ENCODE measurements at places on chromosomes 3 and 15. TPM values are rescaled to one million over a fixed set of nuclear protein-coding genes. Genes with fewer than 3 reads are reported as not detected.

DNA sequence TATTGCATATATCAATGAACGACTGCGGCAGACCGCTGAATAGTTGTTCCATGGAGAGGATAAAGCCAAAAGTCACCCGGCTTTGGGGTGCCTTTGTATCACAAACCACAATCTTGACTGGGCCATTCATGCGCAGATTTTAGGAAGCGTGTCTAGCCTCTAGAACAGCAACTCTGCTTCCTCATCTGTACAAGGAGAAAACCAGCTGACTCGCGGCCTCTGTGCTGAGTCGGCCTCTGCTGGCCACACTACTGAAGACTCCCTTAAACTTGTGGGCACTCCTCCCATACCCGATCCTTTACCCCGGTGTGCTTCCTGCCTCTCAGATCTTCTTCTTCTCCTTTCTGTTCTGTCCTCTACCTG is 872 bp downstream of the DLEC1 start:
- no peak overlapping the region for H3K27ac ChIP-seq
- DNase-seq: peak; percentile 52
- no peak overlapping the region for H3K4me3 ChIP-seq
- H3K36me3 ChIP-seq: no peaks in the 10 kb centered on the region

B2M gene
- 1,393 TPM for total RNA-seq

- DNase-seq: no peak
- no peaks in the 10 kb centered on the region for H3K27me3 ChIP-seq
- no peak overlapping the region for H3K4me3 ChIP-seq
- no peak overlapping the region for H3K27ac ChIP-seq
- H3K36me3 ChIP-seq: no peaks in the 10 kb centered on the region
Observed at GRCh38 chr15:35308802-35309201, 223.7 kb upstream of the NANOGP8 start.

DNA sequence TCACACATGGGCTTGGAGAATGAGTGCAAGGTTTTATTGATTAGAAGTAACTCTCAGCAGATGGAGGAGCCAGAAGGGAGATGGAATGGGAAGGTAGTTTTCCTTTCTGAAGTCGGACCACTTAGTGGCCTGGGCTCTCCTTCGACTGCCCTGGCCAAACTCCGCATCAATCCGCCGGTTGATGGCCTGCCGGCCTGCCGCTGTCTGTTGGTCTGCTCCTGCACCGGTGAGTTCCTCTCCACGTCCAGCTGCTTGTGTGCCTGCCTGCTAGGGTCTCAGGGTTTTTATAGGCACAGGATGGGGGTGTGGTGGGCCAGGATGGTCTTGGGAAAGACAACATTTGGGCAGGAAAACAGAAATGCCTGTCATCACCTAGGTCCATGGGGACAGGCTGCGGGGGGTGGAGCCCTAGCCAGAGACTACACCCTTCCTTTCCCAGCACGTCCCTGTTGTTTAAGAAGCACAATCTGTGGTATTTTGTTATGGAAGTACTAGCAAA is 837.0 kb downstream of the PDCD6IP start:
- DNase-seq: no peak
- H3K36me3 ChIP-seq: no peaks in the 10 kb centered on the region
- H3K4me1 ChIP-seq: no peaks in the 10 kb centered on the region
- H3K27me3 ChIP-seq: no peaks in the 10 kb centered on the region

- H3K36me3 ChIP-seq: no peaks in the 10 kb centered on the region
- H3K4me3 ChIP-seq: no peak overlapping the region
- no peaks in the 10 kb centered on the region for H3K27me3 ChIP-seq
- H3K27ac ChIP-seq: no peak overlapping the region
- no peaks in the 10 kb centered on the region for H3K4me1 ChIP-seq
Observed at GRCh38 chr15:94547711-94548110, 316.4 kb downstream of the MCTP2 start.

BCHE gene
- 1.0 TPM for total RNA-seq

Data from adrenal gland (tissue), 19 donors.